ENCODE measurements at places on chromosomes 16 and 17.

GRCh38 chr16:19645557-19645981 lies 72.5 kb downstream of the KNOP1 start:
- DNase-seq = no peak

DNA sequence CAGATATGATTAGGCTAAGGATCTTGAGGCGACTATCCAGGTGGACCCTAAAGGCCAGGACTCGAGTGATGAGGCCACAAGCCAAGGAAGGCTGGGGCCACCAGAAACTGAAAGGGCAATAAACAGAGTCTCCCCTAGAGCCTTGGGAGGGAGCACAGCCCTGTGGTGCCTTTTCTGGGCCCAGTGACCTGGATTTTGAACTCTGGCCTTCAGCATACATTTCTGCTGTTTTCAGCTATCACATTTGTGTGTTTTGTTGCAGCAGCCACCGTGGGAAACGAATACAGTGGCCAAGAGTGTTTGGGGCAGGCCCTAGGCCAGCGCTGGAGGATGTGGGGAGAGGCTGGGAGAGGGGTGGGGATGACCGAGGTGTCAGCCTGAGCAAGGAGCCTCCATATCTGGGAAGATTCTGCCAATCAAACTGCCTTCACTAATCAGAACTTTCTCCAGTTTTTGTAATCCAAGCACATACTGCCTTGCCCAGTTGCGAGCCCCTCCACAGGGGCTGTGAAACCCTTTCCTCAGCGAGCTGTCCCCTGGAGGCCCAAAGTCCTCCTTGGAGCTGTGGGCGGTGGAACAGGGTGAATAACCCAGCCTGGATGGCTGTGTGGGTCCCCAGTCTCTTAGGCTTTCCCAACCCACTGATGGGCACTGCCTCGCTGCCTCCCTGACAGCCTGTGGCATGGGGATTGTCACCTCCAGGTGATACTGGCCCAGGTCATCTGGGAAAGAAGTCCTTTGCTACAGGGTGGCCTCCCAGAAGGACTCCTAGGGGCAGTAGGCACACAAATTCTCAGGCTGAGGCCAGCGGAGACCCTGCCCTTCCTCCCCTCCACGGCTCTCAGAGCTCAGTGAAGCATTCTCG lies 16.8 kb downstream of the B9D1 start:
- no peak for DNase-seq

DNA sequence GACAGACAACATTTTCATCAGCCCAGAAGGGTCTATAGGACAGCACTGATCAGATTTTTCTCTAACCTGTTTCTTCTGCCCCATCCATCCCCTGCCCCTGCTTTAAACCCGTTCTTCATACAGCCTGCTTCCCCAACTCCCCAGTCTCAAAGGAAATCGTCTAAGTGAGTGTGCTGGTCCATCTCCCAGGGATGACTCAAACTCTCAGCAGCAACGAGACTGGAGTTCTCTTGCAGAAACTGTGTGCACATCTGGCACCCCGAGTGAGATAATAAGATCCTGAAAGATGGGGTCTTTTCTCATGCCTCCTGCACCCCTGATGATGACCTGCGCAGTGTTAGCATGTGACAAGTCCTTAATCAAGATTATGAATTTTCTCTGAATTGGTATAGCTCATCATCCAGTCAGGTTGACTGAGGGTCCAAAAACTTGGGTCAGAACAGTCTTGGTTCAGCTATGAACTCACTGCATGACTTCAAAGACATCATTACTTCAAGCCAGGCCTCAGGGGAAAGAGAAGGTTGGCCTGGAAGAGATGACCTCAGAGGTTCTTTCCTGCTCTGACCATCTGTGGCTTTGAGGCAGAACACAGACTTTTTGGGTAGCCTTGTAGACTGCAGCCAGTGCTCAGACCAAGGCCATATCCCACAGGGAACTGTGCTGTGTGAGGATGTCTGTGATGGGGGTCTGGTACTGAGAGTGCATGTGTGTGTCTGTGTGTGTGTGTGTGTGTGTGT lies 117.9 kb downstream of the SPACA3 start:
- no peak for DNase-seq

DNA sequence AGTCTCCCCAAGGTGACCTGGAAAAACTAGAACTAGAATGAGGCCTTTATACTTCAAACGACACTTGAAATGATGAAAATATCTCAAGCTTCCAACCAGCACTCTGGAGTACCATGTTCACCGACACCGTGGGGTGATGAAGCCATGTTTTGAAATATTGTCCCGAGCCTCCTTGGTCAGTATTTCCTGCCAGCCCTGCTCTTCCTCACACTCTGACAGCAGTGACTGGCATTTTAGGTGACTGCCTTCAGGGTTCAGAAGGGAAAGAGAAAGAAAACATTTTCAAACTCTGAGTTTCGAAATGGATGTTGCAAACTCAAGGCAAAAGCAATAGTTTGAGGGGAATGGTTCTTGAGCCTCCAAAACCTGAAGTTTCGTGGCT lies 39.3 kb upstream of the IRX6 start:
- no peak for DNase-seq

DNA sequence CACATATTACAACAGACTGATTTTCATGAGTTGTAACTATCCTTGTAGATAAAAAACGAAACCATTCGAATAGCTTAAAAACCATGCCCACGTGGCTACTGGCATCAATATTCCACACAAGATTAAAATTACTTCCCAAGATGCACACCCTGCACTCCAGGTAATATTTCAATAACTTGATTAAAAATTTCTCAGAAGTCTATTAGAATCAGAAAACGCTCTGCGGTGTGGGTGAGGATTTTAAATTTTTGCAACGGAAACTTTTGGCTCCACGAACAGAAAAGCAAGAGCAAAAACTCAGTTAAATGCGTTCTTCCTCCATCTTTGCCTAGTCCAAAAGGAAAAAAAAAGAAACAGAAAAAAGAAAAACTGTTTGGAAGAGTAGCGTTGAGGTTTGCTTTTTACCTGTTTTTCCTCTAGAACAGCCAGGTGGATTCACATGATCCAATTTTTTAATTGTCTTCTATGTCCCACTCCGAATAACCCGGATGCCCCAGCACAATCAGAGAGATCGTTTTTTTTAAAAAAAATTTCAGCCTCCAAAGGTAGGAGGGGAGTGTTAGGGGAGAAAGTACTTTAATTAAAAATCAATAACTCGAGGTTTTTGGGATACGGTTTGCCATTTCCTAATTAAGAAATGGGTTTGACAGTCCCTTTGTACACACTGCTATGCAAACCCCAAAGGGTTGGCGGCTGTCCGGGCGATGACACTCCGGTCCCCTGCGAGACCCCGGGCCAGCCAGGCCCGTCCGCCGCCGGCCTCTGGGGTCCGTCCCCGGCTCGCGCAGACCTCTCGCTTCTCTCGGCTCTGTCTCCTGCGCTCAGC lies 708 bp upstream of the NFAT5 start:
- DNase-seq = no peak

DNA sequence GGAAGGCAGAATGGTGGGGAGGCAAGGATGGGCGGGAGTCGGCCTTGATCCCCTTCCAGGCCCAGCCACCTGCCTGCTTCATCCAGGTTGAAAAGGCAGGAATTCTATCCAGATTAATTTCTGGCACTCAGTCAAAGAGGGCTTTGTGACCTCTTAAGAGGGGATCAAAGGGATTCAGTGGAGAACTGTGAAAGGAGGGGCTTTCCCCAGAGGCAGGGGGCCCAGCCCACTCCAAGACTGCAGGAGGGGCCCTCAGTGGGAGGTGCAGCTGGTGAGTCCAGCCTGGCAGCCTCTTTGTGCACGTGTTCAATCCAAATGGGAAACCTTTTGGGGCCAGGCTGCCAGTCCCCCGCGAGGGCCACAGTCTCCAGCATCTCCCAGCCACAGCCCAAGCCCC lies 148.5 kb upstream of the PLCG2 start:
- DNase-seq = no peak

- no peak for DNase-seq
Observed at GRCh38 chr17:3594976-3595375, 14.2 kb downstream of the TRPV1 start.

GRCh38 chr16:73054125-73054484 lies 6.2 kb upstream of the ZFHX3 start:
- DNase-seq = no peak

DNA sequence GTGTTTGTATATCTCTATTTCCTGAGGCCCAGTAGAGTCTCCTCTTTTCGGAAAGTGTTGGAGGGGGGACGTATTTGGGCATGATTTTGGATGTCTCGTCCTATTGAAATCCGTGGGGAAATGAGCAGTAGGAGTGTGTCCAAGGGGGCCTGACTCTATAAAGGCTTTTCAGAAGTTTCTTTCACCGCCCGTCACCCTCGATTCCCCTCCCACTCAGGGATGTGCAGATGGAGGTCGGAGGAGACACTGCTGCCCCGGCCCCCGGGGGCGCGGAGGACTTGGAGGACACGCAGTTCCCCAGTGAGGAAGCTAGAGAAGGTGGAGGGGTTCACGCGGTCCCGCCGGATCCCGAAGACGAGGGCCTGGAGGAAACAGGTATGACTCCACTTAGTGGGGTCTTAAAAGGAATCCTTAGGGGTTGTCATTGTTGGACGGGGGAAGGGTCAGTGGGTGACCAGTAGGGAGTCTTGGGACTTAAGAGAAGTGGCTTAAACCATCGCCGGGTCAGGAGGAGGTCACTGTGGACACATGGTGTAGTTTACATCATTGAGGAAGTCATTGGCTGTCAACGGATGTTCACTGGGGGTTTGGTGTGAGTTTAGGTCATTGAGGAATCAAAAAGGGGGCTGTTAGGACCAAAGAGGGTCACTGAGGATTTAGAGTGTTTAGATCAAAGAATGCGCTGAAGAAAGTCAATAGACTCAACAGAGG lies 424 bp downstream of the MON1B start:
- no peak for DNase-seq

DNA sequence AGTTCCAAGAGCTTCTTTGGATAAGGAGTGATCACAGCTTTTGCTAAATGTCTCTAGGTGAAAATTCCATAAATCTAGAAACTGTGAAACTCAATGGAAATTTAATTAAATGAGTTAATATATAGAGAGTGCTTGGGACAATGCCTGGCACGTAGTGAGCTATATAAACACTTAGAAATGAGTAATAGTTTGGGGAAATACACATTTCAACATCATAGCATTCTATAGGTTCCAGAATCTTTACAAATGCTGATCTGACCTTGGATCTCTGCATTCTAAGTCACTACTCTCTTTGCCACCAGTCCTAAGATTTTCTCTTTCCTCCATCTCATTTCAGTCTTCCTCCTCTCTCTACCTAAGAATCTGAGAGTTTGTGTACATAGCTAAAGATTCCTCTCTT lies 175.6 kb downstream of the SOX9 start:
- DNase-seq = no peak

DNA sequence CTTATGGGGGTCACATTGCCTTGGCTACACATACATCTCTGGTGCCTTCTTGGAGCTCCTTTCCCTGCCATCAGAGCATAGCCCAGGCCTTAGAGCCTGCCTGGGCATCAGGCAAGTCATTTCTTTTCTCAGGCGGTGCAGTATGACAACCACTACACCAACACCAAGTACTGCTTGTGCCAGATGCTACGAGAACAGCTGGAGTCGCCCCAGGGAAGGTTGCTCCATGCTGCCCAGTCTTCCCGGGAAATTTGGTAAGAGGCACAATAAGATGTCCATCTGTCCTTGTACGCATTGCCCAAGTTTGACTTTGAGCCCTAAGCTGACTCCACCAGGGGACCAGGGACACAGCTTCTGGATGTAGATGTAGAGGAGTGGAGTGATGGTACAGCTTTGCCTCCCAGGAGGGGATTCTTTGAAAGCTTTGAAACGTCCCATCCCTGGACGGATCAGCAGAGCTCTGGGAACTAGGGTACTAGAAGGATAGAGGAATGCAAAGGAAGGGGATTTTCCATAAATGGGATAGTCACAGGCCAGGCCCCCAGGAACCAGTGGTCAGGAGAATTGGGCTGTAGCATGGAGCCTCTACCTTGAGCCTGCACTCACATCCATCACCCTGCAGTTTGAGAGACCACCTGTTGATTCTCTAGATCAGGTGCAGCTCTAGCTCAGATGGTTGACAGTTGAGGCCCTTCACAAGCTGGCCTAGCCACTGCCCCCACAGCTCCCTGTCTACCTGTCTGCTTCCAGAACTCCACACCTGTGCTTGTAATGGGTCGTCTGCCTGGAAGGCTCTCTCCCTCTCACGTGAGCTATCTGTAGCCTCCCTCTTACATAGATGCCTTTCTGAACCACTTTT lies 11.0 kb upstream of the NFATC3 start:
- DNase-seq = no peak

GRCh38 chr16:65523283-65523944 lies 401.6 kb upstream of the CDH11 start:
- DNase-seq = no peak

- DNase-seq = no peak
Observed at GRCh38 chr17:30309591-30309990, 17.8 kb upstream of the BLMH start.

GRCh38 chr16:84574191-84574590 lies 43.7 kb downstream of the COTL1 start:
- DNase-seq = no peak

GRCh38 chr16:19344224-19344801 lies 58.8 kb downstream of the CLEC19A start:
- no peak for DNase-seq

DNA sequence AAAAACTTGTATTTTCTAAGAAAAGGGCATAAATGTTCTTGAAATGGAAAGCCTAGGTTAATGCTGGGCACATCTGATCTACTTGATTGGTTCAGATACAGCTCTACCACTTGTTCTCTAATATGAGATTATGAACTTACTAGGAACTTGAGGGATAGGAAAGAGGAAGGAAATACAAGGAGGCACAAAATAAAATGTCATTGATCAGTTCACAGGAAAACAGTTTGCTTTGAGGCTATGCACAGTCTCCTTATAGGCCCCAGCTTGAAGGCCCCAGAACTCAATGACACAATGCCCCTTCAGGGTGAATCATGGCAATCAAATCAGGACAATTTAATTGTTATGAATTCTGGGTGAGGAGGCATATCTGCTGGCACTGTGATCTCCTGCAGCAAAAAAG lies 27.1 kb downstream of the NXPH3 start:
- no peak for DNase-seq

DNA sequence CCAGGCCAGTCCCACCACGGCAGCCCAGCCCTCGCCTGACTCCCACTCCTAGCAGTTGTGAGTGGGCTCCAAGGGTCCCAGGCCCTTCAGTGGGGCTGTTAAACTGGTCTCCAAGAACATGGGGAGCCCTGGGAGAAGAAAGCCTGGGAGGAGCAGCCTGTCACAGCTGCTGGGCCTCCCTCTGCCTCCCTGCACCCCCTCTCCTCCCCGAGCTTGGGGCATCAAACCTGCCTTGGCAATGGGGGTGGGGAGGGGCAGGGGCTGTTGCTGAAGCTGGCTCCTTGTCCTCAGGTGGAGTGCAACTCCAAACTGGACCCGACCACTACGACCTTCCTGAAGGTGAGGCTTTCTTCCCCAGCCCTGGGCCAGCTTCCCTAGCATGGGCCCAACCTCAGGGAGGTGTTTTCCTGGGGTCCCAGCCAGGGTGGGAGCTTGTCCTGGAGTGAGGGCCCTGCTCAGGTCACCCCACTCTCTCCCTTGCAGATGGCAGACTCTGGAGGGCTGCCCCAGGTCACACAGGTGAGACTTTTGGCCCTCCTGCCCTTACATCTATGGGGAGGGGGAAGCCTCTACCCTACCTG lies 6.6 kb upstream of the SETD6 start:
- no peak for DNase-seq

DNA sequence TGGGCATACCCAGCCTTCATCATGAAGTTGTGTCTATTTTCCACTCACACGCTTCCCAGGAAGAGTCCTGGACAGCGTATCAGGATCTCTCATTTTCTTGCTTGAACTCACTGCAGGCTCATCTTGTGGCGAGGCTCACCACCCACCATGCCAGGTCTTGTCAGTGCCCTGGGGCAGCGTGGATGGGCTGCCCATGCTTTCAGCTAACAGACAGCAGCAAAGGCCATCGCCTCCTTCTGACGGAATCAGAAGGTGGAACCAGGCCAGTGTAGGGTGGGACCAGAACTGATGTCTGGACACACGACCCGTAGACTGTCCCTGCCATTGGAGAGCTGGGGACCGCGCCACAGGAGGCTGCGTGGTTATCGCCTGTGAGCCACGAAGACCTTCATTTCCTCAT lies 169.4 kb downstream of the FOXL1 start:
- DNase-seq = no peak
